Epithelial cell of proximal tubule (primary cell): ENCODE measurements at places on chromosomes 5 and 9. TPM values are rescaled to one million over a fixed set of nuclear protein-coding genes. Genes with fewer than 3 reads are reported as not detected.

The TMOD1 gene
- total RNA-seq = 0.14 and 0.98 TPM in 2 replicates

The TMEM267 gene
- 7.8 and 9.3 TPM in 2 replicates for total RNA-seq

The SMAD5 gene
- total RNA-seq = 32.9 and 34.1 TPM in 2 replicates

The IL13 gene
- total RNA-seq = not detected in 2 replicates

The ANKRD18B gene
- 3.1 and 3.4 TPM in 2 replicates for total RNA-seq

DNA sequence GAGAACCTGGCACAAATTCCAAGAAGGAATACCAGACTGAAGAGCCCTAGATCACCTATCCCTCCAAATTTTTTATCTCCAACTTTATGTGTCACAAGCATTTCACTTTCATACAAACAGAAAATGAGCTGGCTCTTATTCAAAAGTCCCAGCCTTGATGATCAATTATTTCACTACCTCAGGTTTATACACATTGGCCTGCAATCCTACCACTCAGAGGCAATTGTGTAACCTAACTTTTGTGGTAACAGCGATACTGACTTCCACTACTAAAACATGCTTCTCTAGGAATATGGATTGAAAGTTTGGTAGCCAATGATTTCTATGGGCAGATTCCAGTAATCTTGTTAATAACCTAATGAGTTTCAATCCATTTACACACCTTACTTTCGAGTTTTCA, 10.5 kb downstream of the RNF38 start:
- no peak for DNase-seq

DNA sequence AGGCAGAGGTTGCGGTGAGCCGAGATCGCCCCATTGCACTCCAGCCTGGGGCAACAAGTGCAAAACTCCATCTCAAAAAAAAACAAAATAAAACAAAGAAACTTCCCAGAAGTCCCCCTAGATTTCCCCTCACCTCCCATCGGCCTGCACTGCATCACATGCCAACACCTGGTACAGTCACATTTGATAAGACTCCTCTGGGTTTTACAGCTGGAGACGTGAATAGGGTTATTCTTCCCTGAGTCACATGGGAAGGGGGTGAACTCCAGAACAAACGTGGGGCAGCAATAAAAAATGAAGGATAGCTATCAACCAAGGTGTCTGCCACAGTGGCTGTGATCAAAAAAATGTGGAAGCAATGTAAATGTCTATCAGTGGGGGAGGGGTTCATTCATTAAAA, 26.0 kb downstream of the SPRY4 start:
- no peak for DNase-seq

- DNase-seq = no peak
Observed at GRCh38 chr9:33430942-33431341, 16.5 kb downstream of the AQP3 start.

- no peak for DNase-seq
Observed at GRCh38 chr9:93190656-93191353, 6.9 kb downstream of the WNK2 start.
